ENCODE measurements at places on chromosomes 2 and 18.

DNA sequence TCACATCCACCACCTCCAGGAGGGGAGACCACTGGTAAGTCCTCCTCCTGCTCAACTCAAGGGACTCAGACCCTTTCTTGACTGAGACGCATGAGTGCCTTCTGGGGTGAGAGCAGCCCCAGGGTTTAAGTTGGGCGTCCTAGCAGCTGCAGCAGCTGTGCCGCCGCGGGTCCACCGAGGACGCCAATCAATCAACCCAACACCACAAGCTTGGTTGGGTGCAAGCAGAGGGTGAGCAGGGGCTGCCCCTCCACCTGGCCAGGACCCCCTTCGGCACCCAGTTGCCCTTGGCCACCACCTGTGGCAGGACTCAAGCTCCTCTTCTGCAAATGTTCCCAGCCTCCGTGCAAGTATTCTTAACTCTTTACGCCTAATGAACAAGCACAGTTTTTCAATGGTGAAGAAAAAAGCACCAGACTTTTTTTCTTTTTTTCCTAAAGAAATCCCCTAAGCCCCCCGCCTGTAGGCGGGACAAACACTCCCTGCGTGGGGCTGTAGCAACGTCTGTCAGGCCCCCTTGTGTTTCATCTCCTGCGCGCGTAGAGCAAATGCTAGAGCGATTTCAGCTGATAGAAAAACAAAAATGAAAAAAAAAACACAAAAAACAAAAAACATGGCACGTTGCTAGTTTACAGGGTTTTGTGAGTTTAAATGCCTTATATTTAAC lies 197.1 kb downstream of the LOXHD1 start:
- DNase-seq: no peak

DNA sequence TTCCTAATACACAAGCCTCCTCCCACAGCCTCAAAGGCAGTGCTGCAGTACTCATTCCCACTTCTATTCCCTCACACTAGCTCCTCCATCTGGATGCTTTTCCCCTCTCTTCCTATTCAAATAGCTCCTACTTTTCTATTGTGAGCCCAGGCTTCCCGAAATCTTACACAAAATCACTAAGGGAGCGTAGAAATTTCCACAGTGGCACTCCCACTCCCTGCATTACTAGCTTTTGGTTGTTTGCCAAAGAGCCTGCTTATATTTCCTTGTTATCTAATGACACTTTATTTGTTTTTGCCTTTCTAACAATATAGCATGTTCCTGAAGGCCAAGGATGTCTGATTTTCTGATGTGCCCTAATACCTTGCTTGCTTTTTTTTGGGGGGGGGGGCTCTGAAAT lies 10.9 kb downstream of the EPAS1 start:
- DNase-seq: peak; percentile 62

GRCh38 chr2:73289304-73289703 lies 4.0 kb downstream of the EGR4 start:
- DNase-seq: no peak

DNA sequence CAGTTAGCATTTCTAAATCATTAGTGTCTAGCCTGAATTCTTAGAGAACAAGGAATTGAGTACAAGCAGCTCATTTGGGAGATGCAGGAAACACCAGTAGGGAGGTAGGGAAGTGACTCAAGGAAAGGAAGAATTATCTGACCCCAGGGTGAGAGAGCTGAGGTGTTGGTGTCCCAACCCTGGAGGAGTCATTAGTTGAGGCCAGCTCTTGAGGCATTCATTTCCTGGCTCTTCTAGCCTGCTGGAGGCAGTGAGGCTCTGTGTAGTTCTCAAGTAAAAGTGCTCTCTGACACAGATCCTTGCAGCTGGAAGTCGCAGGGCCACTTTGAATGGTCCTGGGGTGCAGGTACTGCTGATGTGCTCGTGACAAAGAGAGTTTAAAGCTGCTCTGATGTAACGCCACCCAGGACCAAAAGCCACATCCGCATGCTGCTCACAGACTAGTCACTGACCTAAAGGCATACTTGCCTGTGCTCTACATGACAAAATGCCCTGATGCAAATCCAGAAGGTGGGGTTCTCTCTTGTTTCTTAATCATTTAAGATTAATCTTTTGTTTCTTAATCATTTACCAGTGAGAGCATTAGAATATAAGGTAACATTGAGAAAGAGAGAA lies 299.5 kb upstream of the LYPD1 start:
- DNase-seq: no peak

- DNase-seq: no peak
Observed at GRCh38 chr2:98394595-98395153, 48.4 kb downstream of the CNGA3 start.

DNA sequence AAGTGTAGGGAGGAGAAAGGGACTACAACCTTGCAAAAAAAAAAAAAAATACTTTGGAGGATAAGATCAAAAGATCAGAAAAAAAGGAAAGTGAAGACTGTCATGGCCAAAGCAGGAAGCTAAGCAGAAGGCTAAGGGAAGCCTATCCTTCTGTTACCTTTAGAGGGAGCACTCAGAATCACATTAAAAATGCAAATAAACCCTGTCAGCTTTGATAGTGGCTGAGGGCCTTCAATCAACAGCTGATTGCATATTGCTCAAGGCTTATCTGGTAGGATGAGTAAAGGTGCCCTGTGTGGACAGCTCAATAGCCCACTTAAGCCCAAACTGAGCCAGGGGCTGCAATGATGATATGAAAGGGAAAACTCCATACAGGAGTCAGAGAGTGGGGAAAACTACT lies 1021.2 kb downstream of the LRP1B start:
- DNase-seq: no peak

GRCh38 chr18:63518178-63519012 lies 23.8 kb upstream of the SERPINB12 start:
- peak; percentile 67 for DNase-seq

- no peak for DNase-seq
Observed at GRCh38 chr2:58032764-58033080, 13.9 kb upstream of the VRK2 start.

GRCh38 chr2:234203135-234203984 lies 152.9 kb downstream of the SPP2 start:
- peak; percentile 63 for DNase-seq

DNA sequence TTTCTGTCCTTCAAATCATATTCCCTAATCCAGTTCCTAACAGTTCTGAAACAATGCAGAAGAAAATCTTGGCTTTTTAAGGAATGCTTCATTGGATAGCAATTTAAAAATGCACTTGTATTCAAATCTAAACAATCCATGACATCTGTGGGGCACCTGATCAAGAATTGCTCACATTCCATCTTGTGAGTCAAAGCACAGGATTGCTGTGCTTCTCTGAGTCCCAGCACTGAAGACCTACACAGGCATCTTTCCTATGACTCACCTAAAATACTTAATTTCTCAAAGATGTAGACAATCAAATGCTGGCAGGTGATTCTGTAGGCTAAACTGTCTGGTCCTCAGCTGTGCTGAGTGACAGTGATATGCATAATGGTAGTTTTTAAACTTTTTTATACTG lies 10.1 kb upstream of the ATP8B1 start:
- peak; percentile 95 for DNase-seq

GRCh38 chr2:61660511-61661388 lies 122.6 kb upstream of the XPO1 start:
- no peak for DNase-seq

DNA sequence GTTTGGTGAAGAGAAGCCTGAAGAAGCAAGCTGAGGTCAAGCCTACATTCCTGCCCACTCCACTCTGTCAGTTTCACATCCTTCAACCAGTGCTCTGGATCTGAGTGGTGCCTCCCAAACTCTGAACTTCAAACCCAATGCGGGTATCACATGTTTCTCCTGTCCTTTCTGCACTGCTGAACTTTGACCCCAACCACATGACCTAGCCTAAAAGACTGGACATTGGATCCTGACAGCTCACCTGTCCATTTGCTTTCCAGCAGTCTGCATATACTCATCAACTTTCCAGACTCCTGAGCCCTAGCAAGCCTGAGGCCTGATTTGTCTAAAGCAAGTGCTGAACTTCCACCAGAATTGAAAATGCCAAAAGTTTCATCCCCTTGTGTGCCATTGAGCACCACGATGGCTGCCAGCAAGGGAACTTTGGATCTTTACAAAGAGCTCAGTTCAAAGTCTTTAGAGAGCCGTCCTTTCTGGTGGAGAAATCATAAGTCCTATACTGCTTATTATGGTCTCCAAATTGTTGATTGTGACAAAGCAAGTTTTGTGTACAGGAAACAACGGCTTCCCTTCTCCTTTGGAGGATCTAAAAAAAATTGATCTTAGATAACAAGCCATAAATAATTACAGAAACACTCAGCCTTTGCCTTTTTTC lies 37.6 kb upstream of the ITGA6 start:
- DNase-seq: no peak

GRCh38 chr2:120299561-120299960 lies 46.4 kb upstream of the INHBB start:
- no peak for DNase-seq

DNA sequence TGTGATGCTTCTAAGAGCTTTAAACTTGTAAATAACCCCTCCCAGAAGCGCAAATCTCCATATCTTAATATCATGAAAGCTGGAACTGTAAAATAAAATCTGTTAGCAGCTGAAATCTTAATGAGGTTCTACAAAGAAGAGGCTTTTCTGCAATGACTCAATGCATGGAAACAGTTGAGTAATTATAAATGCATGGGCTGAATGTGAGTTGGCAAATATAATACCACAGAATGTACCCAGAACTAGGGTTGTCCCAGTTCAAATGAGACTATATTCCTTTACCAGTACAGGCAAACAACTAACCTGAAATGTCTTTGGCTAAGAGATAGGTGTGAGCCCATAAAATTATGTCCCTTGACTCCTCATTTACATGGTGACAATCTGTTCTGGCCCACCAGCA lies 52.9 kb downstream of the SATB2 start:
- no peak for DNase-seq

DNA sequence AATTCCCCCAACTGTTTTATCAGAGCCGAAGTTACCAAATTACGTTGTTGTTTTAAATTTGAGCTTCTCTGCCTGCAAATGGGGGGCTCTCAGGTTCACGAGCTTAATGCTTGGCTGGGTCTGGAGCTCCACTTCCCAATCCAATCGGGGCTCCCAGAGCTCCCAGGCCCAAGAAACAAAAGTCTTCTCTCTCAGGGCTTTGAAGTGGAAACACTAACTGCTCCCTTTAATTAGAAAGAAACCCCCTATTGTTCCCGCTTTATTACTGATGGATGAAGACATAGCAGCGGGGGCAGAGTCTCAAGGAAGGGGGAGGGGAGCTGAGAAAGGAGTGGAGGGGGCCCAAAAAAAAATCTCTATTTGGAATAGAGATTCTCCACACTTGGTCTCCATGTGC lies 15.6 kb upstream of the PKDCC start:
- no peak for DNase-seq

DNA sequence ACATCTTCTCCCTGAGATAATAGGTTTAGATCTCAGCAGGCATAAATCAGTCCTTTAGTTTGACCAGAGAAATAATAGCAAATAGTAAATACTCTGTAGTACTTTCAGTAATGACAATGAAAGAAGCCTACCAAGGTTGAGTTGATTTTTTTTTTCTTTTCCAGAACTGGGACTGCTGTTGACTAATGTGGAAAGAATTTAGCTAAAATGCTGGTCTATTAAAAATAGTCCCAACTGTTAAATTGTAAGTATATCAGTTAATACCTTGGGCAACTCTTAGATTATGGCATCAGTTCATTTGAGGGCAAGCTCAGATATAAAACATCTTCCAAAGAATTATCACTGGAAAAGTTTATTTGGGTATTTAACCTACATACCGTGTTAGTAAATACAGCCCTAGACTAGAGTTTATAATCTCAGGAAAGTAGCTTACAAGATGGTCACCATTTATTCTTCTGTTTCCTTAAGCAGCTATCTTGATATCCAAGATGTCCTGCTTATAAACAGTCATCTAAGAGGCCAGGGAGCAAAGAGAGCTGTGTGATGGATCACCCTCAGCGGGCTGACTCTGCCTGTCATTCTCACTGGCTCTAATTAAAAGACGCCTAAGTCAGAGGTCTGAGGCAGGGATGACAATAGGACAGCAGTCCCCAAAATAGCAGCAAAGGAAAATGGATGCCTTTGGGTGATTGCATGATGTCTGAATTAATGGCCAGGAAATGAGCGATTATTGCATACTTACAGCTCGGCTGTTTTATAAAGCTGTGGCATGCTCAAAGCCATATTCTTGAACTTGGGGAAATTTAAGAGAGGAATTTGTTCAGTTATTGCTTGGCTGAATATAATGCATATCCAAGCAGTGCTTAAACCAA lies 121.3 kb downstream of the MTX2 start:
- no peak for DNase-seq

GRCh38 chr2:1874101-1874865 lies 130.0 kb upstream of the PXDN start:
- no peak for DNase-seq

DNA sequence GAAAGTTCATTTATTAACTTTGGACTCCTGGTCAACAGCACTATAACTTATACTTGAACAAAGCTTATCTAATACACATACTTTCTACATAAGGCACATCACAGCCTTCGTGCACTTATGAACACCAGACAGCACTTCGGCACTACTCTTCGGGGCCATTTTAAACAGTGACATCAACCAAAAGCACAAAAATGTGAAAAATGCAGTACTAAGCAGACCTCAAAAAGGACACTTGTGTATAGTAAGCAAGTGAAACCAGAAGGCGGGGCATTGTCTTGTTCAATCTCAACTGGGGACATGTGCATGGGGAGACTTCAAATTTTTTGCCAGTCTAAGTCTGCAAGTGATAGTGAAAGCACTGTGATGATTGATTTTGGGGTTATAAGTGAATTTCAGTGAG lies 163.0 kb downstream of the NCKAP5 start:
- DNase-seq: no peak

DNA sequence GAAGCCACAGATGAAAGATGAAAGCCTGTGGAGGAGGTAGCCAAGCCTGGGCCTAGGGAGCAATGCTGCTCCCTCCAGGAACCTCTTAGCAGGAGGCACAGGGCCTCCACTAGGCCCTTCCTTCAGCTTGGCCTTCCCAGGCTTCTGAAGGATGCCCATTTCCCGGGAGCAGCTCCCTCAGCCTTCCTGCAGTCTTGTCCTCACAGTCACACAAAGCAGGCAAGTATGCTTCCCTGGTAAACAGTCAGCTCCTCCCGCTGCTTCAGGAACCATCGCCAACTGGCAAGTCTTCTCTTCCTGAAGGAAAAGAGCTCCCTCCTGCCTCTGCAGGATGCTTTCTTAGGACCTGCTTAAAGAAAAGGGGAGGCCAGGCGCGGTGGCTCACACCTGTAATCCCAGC lies 53.2 kb downstream of the SMAD7 start:
- DNase-seq: no peak

DNA sequence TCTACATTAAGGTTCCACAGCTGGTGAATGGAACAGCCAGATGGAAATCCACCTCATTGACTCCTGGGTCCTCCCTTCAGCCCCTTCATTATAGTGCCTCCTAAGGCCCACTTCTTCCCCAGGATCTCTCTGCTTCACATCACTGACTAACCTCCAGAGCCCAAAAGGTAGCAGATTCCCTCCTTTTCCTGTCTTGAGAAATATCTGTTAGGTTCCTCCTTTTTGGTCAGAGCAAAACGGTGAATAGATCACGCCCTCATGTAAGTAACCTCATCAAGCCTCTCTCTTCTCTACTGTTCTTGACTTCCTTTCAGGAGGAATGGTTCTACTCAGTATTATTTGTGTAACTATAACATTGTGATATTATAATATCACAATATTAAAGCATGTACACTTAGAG lies 155.0 kb upstream of the SRD5A2 start:
- DNase-seq: no peak

GRCh38 chr2:170660409-170660808 lies 54.7 kb upstream of the SP5 start:
- DNase-seq: no peak

- no peak for DNase-seq
Observed at GRCh38 chr2:219870041-219870440, 242.6 kb downstream of the SLC4A3 start.

GRCh38 chr2:218465987-218466633 lies 47.2 kb downstream of the VIL1 start:
- DNase-seq: no peak

GRCh38 chr2:230890646-230891045 lies 25.9 kb downstream of the ITM2C start:
- no peak for DNase-seq
